ENCODE measurements at places on chromosomes 7 and 10.

- no peak for DNase-seq
Measured at GRCh38 chr7:16428182-16428581, 6.8 kb upstream of the CRPPA start.

DNA sequence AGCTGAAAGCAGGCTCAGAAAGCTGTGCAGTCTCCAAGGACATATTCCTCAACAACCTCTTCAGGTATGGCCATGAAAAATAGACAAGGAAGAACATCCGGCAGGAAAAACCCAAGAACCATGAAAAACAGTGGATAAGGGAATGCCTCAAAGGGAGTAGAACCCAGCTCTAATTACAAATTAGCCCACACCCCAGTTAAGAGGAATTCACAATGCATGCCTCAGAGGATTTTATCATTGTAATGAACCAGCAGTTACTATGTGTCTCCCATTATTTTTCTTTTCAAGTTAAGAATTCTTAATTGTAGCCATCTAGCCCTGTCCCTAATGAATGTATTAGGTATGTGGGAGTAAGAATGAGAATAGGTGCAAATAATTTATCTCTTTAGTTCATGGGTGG, 19.7 kb upstream of the TNKS2 start:
- DNase-seq, result no peak

DNA sequence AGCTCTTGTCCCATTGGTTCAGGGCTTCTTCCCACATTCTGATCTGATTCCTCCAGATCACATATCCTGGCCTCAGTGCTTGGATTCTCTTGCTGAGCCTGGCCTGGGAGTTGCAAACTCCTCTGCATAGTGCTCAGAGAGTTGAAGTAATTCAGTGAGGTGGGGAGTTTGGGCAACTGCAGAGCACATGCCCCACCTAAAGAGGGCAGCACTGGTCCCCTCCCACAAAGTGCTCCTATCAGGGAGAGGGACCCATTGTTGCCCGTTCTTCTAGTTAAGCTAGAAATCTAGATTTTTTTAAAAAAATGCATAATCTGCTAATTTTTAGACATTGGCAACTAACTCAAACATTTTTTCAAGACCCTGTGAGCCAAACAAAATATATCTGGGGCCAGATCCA, 45.1 kb downstream of the CHN2 start:
- DNase-seq, result no peak

DNA sequence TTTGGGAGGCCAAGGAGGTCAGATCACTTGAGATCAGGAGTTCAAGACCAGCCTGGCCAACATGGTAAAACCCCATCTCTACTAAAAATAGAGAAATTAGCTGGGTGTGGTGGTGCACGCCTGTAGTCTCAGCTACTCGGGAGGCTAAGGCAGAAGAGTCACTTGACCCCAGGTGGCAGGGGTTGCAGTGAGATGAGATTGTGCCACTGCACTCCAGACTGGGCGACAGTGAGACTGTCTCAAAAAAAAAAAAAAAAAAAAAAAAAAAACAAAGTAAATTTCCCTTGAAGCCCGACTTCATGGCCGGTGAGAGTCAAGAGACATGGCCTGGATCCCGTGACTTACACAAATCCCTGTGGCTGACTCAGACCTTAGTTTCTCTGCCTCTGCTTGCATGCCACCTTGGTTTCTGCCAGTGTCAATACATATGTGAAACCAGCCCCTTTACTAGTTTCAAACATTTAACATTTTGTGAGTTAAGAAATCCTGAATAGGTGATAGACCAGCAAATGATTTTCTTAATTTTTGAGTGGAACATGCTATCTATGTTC, 62.8 kb downstream of the ZEB1 start:
- no peak for DNase-seq

GRCh38 chr10:122308417-122309141, 37.5 kb downstream of the BTBD16 start:
- no peak for DNase-seq

DNA sequence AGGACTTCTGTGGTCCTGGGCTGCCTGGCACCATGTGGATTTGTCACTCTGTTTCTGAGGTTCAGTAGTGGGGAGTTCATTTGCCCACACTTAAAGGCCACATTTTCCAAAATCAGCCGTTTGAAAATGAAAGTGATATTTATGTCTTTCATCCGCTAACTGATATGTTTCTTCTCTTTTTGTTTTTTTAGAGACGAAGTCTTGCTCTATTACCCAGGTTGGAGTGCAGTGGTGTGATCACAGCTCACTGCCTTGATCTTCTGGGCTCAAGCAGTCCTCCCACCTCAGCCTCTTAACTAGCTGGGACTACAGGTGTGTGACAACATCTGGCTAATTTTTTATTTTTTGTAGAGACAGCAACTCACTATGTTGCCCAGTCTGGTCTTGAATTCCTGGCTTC, 58.6 kb downstream of the EBLN1 start:
- DNase-seq, result no peak

- DNase-seq, result peak; percentile 54
Measured at GRCh38 chr7:26200038-26200443, 505 bp downstream of the HNRNPA2B1 start.
